ENCODE measurements at places on chromosomes 7 and 10.

DNA sequence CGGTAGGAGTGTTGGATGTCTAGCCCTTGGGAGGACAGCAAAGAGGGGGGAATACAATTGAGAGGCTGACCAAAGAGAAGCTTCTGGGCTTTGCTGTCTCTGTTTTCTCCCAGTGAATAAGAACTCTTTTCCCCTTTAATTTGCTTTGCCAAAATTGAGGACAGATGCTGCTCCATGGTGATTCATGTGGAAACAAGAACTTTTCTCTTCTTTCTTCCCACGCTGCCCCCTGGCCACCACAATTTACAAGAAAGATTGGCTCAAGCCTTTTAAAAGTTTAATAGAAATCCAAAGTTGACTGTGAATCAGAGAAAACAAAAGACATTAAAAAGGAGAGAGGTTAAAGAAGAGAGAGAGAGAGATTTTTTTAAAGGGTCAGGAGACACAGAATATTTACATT is 49.0 kb downstream of the PRR15 start:
- DNase-seq, result no peak

DNA sequence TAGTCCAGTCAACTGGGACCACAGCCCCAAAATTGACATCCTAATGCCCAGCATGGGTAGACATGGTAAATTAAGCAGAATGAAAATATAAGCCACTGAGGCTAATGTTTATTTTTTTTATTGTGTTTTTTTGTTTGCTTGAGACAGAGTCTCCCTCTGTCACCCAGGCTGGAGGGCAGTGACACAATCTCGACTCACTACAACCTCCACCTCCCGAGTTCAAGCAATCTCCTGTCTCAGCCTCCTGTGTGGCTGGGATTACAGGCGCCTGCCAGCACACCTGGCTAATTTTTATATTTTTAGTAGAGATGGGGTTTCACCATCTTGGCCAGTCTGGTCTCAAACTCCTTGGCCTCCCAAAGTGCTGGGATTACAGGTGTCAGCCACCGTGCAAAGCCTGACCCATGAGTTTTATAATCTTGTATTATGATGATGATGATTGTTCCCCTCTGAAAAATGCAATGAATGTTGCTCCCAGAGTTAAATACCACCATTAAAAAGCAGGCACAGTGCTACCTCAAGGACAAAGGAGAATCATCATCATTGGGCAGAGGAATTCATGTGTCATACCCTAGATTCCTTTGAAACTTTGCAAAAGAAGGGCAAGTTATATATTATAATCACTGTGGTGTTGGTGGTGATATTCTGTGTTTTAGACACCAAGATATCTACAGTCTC is 228.0 kb downstream of the PARD3 start:
- DNase-seq, result no peak

DNA sequence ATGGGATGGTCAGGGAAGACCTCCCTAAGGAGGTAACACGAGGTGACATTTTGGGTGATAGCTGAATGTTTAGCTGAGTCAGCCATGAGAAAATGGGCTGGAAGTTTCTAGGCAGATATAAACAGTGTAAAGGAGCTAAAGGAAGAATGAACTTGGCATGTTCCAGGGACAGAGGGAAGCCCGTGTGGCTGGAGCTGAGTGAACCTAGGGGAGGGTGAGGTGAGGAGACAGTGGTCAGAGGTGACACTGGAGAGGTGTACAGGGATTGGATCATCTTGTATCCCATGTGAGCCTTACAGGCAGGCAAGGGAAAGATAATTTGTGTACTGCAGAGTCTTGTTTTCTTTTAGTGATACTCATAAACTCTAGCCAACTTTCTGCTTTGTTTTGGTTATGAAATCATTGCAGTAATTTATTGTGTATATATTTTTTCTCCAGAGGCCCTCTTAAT is 1.8 kb downstream of the STARD3NL start:
- no peak for DNase-seq

- no peak for DNase-seq
These were observed 23.0 kb upstream of the SNX13 start for GRCh38 chr7:17963281-17963680.

DNA sequence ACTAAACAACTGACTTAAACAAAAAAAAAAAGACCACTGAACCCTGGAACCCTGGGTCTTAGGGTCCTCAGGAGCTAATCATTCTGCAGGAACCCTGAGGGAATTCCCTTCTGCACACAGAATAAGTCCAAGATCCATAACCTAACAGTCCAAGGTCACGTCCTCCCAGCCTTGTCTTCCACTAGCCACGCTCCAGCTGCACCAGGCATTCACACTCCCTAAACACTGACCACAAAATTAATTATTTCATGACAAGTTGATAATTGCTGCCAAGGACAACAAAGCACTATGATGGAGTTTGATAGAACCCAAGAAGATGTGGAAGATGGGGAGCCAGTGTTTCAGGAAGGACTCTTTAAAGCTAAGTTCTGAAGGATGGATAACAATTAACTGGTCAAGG is 130.6 kb downstream of the SH3PXD2A start:
- DNase-seq, result no peak
